ENCODE measurements at places on chromosomes 1 and 21.

- DNase-seq, result no peak
These were observed 45.9 kb downstream of the KIRREL1 start for GRCh38 chr1:158039380-158039779.

DNA sequence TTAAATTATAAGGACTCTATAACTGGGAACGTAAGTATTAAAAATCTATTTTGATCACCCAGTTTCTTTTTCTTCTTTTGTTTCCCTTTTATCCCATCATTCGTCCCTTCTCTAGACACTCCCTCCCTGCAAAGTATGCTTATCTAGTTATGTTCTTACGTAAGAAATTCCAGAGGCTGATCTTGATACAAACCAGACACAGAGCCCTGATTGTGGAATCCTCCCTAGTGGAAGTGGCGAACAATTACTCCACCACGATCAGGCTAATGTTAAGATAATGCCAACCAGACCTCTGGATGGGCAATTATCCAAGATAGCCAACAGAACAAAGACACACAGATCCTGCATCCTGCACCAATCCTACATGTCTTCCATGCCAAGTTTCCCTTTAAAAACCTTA, 1557.4 kb downstream of the PLA2G4A start:
- DNase-seq, result no peak

GRCh38 chr1:172932981-172933380, 117.8 kb downstream of the TNFSF18 start:
- DNase-seq, result no peak

DNA sequence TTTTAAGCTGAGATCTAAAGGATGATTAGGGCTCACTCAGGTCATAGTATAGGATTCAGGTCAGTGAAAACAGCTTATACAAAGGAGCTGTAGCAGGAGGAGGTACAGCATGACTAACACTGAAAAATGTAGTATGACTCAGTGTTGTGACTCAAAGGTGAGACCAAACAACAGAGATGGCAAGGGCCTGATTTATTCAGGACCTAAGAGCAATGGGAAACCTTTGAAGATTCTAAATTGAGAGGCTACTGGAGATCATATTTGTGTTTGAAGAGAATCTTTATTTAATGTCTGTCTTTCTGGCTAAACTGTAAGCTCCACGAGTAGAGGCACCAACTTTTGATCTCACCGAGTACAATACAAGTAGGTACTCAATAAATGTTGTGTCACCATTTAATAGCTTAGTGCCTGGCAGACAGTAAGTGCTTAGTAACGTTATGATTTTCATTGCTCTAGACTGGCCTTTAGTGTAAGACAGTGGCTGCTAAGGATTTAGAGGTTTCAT, 43.5 kb downstream of the PRKAA2 start:
- DNase-seq, result no peak

- no peak for DNase-seq
These were observed 72.6 kb upstream of the SDC3 start for GRCh38 chr1:30981172-30981571.

DNA sequence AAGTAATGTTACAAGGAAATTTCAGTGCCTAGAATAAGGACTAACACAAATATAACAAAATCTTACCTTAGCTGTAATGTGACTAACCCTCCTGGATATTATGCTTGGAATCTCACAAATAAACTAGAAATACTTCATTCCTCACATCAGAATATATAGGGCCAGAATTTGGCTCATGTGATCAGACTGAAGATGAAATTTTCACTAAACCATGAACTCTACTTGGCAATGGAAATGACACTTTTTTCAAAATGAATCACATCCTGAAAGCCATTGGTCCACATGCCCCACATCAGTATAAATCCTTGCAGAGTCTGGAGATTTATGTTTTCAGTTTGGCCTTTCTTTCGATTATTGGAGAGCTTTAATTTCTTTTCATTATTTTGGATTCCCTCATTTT, 227.8 kb downstream of the NRIP1 start:
- DNase-seq, result no peak

DNA sequence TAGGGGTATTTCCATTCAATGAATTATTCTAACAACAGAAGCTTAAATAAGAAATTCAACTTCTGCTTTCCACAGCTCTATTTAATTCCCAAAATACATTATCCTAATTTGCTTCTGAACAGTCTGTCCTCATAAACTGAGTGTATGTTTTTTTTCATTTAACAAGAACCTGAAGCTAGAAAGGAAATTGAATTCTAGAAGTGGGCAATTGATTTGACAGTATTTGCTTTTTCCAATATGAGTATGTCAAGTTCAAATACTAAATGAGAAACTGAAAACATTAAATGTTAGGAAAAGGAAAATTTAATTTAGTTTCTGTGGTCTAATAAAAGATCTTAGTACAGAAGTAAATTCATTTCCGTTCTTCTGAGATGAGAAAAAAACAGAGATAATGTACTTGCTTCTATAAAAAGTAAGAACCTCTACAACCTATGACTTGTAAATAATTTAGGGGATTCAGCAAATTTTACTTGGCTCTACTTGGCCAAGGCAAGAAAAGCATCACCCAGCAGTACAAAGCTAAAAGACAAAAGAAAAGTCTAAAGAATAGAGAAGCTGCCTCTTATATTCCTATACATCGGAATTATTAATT, 31.1 kb downstream of the RAB3GAP2 start:
- no peak for DNase-seq

- DNase-seq, result no peak
These were observed 61.1 kb upstream of the RAB4A start for GRCh38 chr1:229209816-229210215.

- no peak for DNase-seq
These were observed 118.9 kb downstream of the ATF6 start for GRCh38 chr1:161885003-161885402.

DNA sequence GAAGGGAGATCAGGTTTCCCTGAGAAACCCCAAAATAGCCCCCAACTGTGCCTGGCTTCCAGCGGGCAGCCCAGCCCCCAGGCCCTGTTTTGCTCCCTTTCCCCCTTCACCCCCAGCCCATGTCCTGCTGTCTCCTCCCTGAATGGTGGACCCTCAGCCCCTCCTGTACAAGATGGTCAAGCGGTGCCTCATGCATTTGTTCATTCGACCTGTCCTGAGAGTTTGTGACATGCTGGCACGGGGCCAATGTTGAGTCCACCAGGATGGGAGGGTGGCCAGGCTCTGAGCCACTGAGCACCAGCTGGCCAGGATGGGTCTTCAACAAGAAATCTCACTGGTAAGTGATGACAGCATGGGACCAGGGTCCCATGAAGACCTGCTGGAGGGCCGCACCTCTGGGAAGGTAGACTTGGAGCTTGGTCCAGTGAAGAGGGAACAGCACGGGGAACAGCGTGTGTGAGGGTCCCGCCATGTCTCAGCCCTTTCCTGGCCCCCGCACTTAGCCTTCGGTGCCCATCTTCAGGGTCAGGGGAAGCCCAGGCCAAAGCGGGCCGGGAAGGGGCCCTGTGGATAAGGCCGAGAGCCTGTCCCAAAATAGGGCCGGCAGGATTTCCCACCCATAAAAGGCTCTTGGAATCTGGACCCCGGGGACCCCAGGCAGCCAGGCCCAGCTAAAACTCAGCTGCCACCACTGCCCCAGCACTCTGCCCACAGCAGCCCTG, at the start of gene CALML6:
Gene CALML6, plus strand, starts transcription at position 290 of the 722 bp plus-strand sequence. Its CDS starts 21 bp downstream, at position 311.
- no peak for DNase-seq

DNA sequence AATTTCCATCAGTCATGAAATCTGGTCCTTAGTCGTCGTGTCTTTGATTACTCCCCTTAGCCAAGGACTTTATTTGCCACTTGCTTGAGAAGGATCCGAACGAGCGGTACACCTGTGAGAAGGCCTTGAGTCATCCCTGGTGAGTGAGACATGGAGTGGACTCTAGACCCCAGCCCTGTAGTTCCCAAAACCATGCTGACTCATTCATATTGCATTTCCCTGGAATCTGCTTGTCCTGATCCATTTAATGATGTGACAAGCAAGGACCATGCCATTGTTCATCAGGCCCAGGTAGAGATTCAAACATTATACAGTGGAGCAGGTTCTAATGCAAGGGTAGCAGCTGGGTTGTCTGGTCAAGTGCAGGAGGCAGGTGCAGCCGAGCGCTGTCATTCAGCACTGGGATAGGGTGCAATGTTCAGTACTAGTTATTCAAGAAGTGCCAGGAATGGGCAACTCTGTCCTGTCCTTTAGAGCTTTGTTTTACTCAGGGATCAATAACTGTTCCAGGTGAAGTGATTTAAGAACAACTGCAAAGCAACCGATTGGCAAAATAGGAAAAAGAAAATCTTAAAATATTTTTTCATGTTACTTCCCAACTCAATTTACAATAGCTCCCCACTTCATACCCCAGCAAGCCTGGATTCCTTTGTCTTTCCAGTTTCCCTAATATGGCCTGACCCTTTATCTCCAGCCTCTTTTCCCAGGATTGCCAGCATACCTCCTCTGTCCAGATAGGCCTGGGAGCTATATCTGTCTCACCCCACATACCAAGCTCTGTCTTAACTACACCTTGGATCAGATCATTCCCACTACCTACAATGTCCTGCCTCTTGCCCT, 26.5 kb downstream of the CAMK1G start:
- DNase-seq, result no peak

DNA sequence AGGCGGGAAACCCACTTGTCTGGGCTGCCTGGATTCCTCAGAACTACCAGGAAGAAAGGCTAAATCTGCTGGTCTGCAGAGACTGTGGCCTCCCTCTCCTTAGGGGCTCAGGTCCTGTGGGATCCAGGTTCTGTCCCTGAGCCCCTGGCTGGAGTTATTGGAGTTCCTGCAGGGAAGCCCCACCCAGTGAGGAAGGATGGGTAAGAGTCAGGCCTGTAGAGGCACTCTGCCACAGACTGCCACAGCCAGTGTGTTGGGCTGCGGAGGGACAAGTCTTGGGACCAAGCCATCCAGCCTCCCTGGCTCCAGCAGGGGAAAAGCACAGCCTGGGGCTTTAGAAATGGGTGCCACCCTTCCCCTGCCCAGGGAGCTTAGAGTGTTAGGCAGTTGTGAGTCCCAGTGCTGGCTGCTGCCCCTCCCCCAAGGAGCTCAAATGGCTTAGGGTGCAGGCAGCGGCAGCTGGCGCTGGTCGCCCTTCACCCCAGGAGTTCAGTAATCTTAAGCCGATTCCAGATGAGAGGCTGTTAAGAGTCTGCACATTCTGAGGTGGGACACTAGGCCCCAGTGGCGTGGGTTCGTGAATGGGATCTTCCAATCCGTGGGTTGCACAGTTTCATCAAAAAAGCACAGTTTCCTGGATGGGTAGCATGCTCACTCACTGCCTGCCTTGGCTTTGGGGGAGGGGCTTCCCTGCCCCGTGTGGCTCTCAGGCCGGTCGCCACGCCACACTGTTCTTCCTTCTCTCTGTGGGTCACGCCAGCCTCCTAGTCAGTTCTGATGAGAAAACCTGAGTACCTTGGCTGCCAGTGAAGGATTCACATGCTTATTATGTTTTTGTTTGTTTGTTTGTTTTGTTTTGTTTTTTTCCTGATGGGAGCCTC, 57.6 kb upstream of the FMO3 start:
- DNase-seq, result no peak

DNA sequence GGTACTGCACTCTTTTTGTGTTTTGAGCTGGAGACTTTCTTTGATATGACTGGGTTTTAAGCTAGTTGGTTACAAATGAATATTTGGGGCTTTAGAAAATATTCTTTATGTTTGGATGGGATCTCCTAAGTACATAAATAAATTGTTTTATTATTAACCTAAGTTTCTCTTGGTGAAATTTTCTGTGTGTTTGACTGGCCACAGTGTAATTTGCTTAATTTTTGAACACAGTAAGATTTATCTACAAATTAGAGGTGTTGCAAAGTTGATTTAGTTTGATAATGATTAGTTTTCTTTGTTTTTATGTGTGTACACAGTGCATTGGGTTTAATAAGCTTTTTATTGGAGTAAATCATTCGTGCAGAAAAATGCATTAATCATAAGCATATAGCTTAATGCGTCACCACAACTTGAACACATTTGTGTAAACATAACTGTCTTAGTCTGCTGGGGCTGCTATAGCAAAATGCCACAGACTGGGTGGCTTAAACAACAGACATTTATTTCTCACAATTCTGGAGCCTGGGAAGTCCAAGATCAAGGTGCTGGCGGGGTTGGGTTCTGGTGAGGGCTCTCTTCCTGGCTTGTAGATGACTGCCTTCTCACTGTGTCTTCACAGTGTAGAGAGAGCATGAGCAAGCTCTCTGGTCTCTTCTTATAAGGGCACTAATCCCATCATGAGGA, 17.4 kb upstream of the SLC6A9 start:
- no peak for DNase-seq

- no peak for DNase-seq
These were observed 101.1 kb upstream of the JUN start for GRCh38 chr1:58884706-58885661.

GRCh38 chr1:87239997-87240605, 88.6 kb upstream of the LMO4 start:
- no peak for DNase-seq

GRCh38 chr1:19739628-19740027, 60.1 kb downstream of the TMCO4 start:
- DNase-seq, result no peak

DNA sequence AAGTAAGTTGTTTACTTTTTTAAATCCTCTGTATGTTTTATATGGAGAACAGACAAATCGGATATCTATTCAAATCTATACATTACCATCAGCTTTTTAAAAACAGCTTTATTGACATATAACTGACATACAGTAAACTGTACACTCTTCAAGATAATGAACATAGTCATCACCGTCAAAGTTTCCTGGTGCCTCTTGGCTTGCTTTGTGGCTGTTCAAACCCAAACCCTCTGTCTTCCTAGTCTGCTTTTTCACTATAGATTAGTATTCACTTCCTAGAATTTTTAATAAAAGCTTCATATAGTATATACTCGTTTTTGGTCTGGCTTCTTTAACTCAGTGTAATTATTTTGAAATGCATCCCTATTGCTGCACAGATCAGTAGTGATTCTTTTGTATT, 56.4 kb upstream of the TPTE start:
- DNase-seq, result no peak

DNA sequence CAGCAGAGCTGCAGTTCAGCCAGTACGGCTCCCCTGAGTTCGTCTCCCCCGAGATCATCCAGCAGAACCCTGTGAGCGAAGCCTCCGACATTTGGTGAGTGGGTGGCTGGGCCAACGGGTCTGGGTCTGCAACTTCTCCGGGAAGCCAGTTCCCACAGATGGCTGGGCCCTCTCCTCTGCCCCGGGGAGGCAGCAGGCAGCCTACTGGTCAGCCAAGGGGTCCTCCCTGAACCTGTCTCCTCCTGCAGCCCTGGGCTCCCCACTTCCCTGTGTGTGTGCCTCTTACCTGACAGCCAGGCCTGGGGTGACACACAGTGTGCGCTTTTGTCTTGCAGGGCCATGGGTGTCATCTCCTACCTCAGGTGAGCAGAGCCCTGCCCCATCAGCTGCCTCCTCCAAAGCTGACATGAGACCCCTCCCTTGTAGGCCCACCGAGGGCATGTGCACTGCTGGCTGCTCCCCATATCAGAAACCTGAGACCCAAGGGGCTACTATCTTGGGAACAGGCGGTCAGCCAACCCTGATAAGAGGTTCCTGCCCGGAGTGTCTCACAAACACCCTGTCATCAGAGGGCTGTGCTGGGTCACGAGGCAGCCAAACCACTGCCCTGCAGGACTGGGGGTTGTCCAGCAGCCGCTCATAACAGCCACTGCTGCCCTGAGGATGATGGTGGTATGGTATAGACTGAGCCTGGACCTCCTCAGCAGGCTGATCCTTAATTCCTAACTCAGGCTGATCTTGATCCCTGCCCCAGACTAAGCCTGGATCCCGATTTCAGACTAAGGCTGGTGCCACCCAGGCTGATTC, 37.6 kb downstream of the TRIM11 start:
- no peak for DNase-seq

GRCh38 chr21:18545908-18546307, 142.3 kb upstream of the TMPRSS15 start:
- no peak for DNase-seq
